ENCODE measurements at places on chromosomes 11 and 22.

GRCh38 chr22:41664490-41664889 lies 24.2 kb downstream of the SNU13 start:
- no peak for DNase-seq

GRCh38 chr11:46162700-46163099 lies 41.4 kb upstream of the PHF21A start:
- no peak for DNase-seq

GRCh38 chr11:122230385-122230755 lies 114.4 kb upstream of the BLID start:
- no peak for DNase-seq

DNA sequence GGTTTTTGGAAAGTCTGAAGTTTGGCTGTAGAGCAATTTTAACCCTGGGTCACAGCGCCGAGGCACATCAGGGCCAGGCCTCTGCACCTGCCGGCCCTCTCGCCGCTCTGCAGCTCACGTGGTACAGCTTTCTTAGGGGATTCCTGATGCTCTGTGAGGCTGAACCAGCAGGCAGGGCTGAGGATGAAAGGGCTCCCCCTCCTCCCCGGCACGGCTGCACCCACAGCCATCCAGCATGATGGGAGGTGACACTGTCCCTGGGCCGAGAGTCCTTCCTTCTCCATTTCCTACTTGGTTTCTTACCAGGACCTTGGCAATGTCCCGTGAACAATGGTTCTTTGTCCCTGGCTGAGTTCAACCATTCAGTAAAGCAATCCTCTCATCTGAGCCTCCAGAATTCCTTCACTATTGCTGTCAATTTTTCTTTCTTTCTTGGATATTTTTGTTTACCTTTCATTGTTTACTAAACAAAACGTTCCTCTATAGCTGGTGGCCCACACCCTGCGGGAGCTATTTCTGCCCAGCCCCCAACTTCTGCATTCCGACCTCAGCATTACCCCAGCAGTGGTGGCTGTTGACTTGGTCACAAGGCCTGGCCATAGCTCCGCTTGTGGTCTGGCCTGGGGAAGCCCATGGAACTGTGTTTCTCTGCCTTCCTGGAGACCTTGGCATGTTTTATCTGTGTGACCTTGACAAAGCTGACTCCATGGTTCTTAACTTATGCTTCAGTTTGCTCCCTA lies 172.8 kb upstream of the B3GAT1 start:
- peak; percentile 62 for DNase-seq

DNA sequence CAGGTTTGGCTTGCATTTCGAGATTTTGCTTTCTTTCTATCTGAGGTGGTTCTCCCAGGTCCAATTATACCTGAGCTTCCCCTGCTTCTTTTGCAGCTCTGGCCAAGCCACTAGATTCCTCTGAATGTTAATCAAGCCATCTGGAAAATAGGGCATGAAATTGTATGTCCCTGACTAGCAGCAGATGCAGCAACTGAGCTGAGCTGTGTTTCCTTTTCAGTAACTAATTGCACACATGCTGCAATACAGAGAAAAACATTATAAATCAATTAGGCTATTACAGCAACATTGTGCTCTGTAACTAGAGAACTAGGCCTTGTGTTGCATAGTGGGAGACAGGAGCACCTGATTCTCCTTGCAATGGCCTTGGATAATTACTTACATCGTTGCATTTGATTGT lies 408.3 kb downstream of the ETS1 start:
- peak; percentile 40 for DNase-seq

- no peak for DNase-seq
Observed at GRCh38 chr22:19604711-19605268, 80.6 kb upstream of the CLDN5 start.

DNA sequence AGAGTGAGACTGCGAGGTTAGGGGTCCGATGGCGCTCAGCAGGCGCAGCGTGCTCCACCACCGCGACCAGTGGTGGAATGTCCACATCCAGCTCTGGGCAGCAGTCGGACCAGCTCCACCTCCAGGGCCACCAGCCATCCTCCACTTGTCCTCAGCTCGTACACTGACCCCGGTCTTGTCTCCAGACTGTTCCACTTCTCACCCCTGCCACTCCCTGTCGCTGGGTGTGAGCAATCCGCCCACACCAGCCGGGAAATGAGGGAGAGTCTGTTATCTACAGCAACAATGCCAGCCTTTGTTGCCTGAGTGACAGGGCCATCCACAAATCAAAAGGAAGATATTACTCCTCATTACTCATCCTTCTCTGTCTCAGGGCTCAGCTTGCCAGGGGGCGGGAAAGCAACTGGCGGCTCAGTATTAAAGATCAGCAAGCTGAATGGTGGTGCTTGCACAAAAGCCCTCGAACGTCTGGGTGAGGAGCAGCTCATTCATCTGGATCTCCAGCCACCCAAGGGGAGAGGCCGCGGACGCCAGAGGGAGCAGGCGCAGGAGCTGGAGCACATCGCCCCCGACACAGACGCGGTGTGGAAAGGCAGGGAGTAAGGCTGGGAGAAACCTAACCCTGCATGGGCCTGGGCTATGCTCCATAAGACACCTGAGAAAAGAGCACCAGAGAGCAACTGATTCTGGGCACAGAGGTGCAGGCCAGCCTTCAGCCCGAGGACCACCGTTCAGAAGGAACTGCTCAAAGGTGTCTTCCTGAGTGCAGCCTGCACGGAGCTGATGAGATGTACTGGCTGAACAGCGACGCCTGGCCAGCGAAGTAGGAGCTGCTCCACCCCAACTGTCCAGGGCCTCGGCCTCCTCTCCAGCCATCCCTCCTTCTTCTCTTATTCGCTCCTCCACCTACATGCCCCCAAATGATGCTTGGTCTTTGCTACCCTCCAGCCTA lies 21.9 kb downstream of the IGSF9B start:
- DNase-seq, result peak; percentile 96

GRCh38 chr11:9530020-9530621 lies 43.3 kb upstream of the WEE1 start:
- DNase-seq, result no peak

DNA sequence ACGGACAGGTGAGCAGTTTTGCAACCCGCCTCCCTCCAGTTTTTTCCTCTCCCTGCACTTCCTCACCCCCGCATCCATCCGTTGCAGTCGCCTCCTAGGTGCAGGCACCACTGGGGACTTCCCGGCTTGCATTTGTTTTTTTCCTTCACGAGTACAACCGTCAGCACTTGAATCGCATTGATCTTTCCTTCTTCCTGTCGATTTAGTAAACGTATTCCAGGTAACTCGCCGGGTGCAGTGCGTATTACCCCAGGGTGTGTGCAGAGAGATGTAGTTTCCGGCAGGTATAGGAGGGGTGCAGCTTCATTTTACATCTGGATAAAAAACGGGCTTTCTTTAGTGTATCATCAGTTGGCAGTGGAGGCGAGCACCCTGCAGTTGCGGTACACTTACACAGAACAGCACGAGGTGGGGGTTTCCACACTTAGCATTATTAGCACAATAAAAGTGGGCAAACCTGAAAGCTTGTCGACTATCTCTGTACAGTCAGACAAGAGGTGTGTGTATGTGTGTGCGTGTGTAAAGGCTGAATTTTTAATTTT lies at the start of gene SORL1-AS1:
SORL1-AS1 (minus strand) TSS at position 359 of the 542 bp plus-strand sequence.
- DNase-seq, result peak; percentile 27

DNA sequence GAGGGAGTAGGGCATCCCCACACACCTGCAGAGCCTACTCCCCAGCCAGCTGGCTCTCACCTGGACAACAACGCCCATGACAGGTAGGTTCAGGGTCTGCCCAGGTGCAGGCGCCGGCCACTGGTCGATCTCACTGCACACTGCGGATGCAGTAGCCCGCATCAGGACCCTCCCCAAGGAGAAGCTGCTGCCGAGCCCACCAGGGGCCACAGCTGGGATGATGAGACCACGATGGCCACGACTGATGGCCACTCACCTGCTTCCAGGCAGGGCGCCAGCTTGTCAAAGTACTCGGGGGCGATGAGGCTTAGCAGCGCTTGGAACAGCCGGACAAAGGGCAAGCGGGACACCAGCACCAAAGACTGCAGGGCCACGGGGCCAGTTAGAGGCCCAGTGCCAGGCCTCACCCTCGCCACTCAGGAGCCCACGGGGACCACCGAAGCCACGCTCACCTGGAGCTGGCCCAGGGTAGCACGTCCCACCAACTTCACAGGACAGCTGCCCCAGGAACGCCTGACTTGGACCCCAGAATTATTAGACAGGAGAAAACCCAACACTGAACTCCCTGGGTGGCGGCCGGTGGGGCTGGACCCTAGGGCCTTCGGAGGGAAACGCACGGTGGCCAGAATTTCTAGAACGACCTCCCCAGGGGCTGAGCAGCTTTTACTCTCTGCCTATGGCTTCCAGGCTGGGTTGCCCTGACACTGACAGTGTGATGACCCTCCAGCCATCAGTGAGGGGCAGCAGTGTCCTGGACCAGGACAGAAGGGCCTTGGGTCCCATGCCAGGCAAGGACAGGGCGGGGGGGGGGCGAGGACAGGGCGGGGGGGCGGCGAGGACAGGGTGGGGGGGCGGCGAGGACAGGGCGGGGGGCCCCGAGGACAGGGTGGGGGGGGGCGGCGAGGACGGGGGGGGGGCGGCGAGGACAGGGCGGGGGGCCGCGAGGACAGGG lies 8.9 kb upstream of the PLXNB2 start:
- no peak for DNase-seq

DNA sequence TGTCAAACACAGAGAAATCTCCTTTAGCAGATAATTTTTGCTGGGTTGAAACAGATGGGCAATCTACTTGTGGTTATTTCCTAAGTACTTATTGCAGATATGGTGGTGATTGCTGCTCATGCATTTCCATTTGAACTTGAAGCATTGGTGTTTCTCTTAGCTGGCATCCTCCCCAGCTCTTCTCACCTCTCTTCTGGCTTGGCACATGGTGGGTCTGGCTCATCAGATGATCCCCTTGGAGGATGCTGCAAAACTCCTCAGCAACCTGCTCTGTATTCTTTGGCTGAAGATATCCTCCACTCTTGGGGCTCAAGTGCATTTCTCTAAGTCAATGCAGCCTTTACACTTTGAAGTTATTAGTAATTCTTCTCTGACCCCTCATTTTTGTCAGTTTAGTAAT lies 87.3 kb upstream of the MYO18B start:
- no peak for DNase-seq

DNA sequence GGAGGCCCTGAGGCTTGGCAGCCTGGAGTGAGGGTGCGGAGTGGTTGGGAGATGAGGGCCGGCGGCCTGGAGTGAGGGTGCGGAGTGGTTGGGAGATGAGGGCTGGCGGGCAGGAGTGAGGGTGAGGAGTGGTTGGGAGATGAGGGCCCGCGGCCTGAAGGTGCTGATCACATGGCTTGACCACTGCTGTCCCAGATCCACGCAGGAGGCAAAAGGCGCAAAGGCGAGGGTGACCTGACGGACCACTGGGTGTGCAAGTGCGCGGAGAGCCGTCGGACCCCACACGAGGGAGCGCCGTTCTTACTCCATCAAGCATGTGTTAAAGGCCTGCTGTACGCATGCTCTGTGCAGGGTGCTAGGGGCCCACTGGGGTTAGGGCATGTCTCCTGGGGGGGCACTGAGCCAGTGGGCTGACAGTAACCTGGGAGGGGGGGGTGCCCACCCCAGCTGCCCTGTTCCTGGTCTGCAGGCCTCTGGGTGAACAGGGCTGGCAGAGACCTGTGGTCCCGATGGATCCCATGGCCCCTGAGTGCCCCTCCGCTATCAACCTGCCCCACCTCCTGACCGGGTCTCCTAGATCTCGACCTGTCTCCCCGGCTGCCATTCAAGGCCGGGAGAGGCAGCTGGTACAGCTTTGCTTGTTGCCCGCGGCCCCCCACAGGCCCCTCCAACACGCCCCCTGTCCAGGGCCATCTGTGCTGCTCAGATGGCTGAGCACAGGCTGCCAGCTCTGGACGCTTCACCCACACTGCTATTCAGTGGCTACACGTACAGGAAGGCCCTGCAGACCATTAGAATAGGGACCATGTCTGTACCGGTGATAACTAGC lies 21.1 kb downstream of the MRGPRD start:
- no peak for DNase-seq

GRCh38 chr11:8681837-8682302 lies 595 bp downstream of the TRIM66 start:
- DNase-seq, result no peak

GRCh38 chr11:8237453-8237852 lies 26.2 kb downstream of the LMO1 start:
- no peak for DNase-seq

DNA sequence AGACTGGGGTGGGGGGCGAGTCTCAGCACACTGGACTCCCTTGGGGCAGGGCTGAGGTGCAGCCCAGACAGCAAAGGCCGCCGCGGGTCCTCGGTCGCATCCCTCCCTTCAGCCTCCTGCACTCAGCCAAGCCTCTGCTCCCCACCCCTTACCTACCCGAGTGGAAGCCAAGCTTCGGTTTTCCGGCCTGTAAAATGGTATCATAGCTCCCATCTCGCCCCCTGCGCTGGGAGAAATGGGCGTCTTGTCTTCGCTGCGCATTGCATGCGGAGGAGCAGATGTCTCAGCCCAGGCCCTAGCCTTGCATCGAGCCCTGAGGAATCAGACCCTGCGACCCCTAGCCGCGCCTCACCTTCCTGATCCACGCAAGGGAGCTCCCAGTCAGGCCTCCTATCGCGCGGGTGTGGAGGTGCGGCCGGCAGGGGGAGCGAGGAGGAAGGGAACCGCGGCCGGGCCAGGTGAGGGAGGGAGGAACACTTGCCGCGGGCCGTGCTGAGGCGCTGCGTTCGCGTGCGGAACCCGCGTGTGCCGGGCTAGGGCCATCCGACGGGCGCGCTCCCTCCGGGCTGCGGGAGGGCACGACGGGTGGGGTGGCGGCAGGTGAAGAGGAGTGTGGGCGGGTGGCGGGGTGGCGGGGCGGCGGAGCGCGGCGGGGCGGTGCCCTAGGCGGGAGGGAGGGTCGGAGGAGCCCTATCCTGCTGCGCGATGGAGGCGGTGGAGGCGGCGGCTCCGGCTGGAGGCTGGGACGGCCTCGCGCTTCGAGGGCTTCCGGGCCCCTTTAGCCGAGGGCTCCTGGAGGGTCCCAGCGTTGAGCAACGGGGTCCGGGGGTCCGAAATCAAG lies 4.1 kb upstream of the TBX1 start:
- no peak for DNase-seq

DNA sequence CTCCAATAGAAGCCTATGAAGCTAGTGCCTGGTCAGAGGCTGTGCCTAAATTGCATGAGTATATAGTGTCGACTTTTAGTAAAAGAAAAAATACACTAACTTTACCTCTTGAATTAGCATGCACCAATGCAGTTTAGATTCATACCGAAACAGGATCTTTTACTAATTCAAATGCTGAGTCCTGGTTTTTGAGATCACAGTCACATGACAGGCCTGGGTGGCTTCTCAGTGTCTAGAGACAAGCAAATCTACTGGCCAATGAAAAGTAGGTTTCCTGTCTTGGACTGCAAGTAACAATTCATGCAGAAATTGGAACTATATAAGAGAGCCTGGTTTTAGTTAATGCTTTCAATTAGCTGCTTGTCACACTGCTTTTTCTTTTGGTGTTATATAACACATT lies 7.2 kb downstream of the ARHGEF12 start:
- peak; percentile 72 for DNase-seq

DNA sequence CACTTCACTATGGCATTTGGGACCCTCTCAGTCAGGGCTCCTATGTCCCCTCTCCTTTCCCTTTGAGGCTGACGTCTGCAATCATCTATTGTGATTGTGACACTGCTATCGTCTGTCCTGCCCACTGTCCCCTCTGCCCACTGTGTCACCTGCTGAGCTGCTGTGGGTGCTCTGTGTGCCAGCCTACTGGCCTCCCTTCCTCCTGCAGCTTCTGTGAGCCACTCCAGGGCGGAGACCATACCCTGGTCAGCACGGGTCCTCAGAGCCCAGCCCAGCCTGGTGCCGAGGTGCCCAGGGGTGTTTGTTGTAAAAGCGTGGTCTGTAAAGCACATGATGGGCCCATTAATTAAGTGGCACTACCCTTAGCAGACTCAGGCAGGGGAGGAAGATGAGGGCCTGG lies 29.4 kb downstream of the MPPED1 start:
- DNase-seq, result no peak
